ENCODE measurements at places on chromosomes 3 and 15. TPM values are rescaled to one million over a fixed set of nuclear protein-coding genes. Genes with fewer than 3 reads are reported as not detected.
A peak's percentile ranks its signal among the peaks of the same experiment; 100 is the strongest.

CD96 gene
- 0.06 TPM for total RNA-seq

- ATAC-seq = no peak
Measured at GRCh38 chr15:83926116-83926515, 272.2 kb downstream of the ADAMTSL3 start.

GRCh38 chr3:65811892-65812291, 226.8 kb downstream of the MAGI1 start:
- ATAC-seq = no peak

DNA sequence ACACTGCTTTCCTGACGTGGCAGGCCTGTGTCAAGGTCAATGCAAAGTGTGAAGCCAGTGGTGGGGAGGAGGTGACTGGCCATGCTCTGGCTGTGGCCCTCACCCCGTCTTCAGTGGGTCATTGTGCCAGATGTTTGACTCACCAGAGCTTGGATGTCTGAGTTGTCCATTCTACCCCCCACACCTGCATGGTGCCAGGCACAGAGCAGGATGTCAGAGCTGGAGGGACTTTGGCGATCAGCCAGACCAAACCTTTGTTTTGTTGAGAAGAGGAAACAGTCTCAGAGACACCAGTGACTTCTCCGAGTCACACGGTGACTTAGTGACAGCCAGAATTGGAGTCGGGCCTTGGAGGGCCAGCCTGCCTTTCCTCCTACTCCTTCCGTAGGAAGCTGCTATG, 49.5 kb downstream of the SMAD6 start:
- ATAC-seq = no peak

DNA sequence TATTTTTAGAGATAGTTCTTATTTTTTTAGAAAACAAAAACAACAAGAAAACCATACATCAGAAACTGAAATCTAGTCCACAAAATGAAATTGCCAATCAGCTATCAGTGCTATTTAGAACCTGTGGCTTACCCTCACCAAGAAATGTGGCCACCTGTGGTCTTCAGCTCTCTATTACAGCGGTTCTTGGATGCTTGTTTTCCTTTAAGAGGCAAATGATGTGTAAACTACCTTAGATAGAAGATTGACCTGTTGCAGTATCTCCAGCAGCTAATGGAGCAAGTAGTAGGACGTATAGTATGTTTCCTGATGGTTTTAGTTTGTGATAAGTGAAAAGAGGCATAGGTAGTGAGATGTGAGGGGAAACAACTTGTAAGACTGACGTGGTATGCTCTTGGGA, 21.2 kb downstream of the TFG start:
- ATAC-seq = no peak

MYO9A gene
- 22.3 TPM for total RNA-seq

- ATAC-seq = no peak
Measured at GRCh38 chr3:108305484-108306172, 9.3 kb downstream of the HHLA2 start.

DNA sequence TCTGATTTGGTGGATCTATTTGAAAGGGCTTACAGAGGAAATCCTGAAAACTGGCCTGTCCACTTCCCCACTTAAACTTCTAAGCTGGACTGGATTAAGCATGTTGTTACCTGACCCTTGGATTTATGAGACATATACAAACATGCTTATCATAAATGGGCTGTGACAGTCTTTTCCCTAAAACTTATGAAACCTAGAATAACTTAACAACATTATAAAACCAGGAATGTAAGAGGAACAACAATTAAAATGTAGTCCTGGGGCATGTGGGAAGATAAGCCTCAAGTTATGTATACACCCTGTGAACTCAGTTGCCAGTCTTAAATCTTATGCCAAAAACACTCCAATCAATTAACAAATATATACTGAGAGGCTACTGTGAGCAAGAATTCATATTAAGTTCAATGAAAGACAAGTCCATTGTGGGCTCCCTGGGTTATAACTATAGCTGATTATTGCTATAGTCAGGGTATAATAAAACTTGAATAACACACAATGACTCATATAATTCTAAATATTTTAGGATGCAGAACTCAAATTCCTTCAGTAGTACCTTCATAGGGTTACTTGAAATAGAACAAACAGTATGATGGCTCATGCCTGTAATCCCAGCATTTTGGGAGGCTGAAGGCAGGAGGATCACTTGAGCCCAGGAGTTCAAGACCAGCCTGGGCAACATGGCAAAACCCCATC, 87.2 kb upstream of the PPIB start:
- ATAC-seq = no peak

DAZL gene
- total RNA-seq = not detected

DNA sequence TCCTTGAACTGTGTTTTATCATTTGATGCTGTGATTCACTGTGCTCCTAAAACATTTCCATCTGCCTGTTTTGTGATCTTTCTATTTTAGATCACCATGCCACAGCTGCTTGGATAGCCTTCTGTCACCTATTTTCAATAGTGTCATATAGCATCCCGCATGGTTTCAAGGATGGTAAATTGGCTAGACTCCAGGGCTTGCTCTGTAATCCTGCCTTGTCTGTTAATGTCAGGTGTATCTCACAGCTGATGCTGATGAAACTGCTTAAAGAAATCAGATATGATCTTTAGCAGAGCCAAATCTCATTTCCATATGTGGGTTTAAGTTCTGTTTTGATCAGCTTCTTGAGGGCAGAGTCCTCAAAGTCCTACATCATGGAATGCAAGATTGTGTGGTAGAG, 182.2 kb downstream of the UBE2E2 start:
- no peak for ATAC-seq

- ATAC-seq = no peak
Measured at GRCh38 chr3:23653647-23654525, 151.9 kb upstream of the UBE2E1 start.

DNA sequence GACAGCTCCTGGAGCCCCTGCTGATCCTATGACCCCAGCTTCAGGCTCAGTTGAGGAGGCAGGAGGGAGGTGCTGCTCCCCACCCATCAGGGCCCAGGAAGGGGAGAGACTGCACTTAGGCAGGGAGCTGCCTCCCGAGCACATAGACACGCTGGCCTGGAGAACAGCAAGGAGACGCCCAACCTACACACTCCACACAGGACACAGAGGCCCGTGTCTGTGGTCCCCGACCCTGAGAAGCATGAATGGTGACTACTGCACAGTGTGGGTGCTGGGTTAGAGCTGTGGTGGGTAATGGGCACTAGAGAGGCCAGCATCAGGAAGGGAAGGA, 1.1 kb upstream of the HHATL start:
- no peak for ATAC-seq

- no peak for ATAC-seq
Measured at GRCh38 chr3:126515066-126515706, 2.4 kb downstream of the UROC1 start.

DNA sequence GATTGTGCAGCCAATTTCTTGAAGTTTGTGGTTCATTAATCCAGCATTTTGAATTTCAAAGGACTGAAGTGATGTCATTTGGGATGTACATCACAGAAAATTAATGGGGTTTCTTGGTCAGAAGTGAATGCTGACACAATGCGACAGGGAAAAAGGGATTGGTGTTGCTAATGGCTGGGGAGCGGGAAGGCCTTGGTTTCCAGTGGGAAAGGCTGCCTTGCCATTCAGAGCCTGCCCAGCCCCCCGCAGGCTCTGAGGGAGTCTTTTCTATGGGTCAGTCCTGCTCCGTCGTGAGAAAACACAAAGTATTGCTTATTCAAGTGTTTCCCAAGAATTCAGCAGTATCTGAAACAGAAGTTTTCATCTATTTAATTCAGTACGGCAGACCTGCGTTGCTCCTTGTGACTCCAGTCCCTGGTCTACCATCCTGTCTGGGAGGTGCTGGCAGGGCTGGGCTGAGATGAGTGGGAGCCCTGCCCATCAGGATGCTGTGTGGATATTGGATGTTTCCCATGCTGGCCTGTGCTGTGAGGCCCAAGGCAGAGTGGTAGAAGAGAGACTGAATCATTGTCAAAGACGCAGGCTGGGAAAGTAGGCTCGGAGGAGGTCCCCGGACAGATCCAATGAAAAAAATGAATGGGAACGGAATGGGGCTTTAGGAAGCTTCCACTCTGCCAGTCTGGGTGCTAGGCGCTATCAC, 111.2 kb upstream of the KLHL25 start:
- peak; percentile 89 for ATAC-seq

DNA sequence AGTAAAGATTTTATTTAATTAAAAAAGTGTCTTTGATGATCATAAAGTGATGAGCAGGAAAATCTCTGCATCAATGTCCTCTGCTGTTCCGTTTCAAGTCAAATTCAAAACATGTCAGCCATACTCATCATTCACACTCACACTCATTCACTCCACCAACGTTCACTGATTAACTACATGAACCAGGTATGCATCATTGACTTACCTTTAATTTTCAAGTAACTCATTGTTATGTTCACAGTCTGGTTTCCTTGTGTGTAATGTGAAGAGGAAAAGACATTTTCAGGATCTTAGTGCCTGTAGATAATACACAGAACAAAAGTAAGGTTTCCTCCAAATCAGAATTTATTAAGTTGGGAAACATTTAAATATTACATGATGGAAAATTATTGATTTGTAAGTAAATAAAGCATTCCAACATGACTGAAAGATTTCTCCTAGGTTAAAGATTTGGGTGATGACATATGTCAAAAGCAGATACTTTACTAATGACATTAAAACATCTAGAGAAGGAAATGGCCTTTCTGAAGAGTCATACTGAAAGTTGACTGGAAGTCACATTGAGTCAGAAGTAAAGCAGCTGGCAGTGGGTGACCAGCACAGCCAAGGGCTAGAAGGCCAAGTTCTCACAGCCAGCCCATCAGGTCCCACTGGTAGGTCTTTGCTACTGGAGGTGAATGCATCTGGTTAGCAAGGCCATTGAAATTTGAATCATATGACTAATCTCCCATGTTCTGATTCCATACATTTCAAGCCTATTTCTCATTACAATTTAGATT, 251.9 kb downstream of the CDIN1 start:
- no peak for ATAC-seq
